H7 (cell line): ENCODE measurements at places on chromosomes 16 and 17.

DNA sequence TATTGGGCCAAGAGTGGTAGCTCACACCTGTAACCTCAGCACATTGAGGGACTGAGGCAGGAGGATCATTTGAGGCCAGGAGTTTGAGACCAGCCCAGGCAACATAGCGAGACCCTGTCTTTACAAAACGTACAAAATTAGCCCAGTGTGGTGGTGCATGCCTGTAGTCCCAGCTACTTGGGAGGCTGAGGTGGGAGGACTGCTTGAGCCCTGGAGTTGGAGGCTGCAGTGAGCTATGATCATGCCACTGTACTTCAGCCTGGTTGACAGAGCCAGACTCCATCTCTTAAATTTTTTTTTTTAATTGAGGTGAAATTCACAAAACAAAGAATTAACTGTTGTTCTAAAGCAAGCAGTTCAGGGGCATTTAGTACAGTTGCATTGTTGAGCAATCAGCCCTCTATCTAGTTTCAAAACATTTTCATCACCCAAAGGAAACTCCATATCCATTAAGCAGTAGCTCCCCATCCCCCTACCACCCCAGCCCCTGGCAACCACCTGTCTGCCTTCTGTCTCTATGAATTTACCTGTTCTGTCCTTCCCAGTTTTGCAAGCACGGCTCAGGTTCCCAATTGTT lies 15.6 kb downstream of the SNX29 start:
- DNase-seq: no peak

DNA sequence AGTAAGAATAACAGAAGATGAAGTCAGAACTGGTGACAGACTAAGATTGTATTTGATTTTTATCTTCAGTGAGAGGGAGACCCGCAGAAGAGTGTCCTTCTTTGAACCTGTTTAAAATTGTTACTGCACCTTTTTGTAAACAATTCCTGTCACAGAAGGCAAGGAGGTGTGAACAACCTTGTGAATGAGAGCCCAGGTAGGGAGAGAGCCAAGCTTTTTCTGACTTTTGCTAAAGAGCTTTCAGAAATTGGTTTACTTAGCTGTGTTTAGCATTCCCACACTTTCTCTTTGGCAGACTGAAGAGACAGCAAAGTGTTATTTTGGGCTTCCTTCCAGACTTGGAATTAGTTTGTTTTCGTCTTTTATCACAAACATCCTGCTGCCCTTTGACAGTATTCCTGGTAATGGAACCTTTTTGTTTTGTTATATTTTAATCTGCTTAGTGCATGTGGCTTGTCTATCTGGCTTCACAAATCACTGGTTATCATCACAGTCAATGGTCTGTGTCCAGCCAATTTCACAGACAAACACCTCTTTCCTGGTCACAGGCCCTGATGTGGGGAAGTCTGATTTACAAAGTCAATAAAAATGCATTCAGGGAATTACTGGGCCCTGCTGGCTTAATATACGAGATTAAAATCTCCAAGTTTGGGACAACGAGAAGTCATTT lies 85.7 kb upstream of the HS3ST2 start:
- DNase-seq: no peak

DNA sequence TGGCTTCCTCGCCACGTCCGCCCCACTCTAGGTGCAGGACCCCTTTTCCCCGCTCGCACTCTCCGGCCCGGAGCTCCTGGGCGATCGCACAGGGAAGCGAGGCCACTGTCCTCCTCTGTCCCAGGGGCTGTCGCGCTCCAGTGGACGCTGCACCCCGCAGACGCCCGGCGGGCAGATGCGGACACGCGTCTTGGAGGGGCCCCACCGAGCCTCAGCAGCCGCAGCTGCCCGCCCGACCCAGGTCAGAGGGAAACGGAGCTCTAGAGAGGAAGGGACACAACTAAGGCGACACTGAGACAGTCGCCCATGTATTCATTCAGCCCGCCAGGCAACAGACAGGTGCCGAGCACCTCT lies 726 bp upstream of the SLC13A5 start:
- no peak for DNase-seq

- peak; percentile 97 for DNase-seq
Measured at GRCh38 chr16:4538350-4539235, at the start of gene CDIP1. CDIP1 (minus strand) TSS chr16:4538773; CDS start chr16:4514130, 24,643 bp downstream.

DNA sequence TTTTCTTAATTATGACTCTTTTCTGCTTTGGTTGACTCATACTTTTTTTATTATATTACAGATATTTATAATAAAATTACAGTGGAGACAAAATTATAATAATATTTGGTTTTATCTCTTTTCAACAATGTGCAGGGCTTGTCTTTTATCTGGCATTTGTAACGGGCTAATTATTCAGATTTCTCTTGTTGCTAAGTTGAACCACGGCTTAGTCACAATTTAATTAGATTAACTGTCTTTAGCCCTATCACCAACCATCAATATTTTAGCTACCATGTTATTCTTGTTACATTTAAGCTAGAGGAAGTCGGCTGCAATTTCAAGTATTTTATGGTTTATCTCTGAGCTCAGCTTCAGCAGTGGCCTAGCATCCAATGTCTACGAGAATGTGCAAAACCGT lies 798.9 kb upstream of the CA10 start:
- DNase-seq: no peak

GRCh38 chr16:63426275-63426870 lies 1390.1 kb upstream of the CDH8 start:
- no peak for DNase-seq

- DNase-seq: no peak
Measured at GRCh38 chr17:64358261-64358788, 32.3 kb downstream of the PECAM1 start.

- peak; percentile 37 for DNase-seq
Measured at GRCh38 chr17:4672055-4672630, 30.7 kb upstream of the ALOX15 start.
